ENCODE measurements at places on chromosomes 2 and 18.

DNA sequence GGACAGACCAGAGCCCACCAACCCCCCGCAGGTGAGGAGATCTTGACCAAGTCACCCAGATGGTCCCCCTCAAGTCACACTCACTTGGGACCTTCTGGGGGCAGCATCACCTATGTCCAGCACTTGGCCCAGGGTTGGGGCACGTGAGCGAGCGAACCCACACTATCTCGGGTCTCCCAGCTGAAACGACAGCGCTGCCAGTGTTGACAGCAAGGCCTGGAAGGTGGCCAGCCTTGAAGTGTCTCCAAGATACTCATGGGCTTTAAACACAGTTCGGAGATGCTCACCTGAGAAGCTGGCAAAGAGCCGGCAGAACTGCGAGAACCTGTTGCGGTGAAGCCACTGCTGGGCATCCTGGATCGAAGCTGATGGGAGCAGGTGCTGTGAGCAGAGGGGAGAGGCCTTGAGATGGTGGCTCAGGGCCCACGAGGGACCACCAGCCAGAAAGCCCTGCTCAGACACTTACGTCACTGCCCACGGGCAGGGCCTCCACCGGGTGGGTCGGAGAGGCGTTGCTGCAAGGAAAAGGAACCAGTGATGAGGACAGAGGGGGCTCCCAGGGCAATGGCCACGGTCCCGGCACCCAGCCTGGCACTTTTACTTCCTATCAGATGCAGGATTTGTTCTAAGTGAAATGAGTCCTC lies 47.5 kb downstream of the TFCP2L1 start:
- no peak for DNase-seq

DNA sequence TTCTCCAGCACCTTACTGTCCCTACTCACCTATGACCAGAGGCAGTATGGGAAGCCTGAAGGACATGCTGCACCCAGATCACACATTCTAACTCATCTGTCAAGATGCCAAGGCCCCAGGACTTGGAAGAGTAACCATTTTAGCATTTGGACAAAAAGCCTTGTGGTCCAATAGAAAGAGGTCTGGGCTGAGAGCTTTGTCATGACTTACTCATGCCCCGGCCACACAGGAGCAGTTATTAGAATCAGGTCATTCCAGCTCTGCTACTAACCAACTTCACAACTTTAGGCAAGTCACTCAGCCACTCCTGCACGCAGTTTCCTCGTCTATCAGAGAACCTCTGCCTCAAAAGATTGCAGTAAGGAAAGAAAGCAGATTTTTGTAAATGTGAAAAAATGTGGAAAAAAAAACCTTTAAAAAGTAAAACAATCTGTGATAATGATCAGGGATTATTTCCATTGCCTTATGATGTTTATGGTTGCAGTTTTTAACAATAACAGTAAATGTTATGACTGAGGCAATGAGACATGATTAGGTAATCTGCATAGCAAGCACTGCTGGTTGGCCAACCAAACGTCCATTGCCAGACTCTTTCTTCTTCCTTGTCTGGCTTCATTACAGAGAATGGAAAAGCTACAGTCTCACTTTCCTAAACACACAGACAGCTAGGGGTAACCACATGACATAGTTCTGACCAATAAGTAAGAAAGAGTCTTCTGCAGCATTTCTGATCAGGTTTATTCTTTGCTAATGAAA lies 255.4 kb upstream of the CHAC2 start:
- no peak for DNase-seq

DNA sequence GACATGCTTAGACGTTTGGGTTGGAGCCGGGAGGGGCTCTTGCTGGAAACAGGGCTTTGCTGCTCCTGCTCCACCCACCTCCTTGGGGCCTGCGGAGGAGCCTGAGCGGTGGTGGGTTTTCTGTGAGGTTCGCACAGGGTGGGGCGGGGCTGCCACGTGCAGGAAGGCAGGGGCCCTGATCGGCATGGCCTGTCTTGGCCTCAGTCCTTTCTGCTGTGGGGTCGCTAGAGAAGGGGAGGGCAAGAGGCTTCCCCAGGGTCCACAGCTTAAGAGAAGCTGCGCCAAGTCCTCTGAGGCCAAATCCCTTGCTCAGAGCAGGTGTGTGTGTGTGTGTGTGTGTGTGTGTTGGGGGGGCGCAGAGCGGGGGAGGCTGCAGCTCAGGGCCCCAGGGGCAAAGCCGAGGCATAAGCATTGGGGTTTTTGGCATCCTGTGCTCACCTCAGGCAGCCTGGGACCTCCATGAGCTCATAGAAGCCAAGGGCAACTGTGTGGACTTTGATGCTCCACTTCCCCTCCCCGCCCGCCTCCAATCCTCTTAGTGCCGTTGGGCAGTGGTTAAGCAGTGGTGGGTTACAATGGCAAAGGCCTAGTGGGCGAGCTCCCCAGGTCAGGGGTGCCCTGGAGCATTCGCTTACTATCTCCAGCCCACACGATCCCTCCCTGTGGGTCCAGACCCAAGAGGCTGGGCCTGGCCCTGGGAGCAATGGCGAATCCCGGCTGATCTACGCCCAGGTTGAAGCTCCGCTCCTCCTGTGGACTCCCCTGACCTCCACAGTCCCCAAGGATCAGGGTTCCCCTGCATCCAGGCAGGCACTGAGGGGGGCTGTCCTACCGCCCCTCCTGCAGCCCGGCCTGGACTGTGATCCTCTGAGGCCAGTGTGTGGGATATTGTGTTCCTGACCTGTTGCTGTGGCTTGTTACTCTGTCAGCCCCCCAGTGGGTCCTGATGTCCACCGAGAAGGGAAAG lies 28.9 kb downstream of the TOGARAM2 start:
- no peak for DNase-seq

- no peak for DNase-seq
These were observed 110.7 kb downstream of the NFATC1 start for GRCh38 chr18:79506191-79507075.

DNA sequence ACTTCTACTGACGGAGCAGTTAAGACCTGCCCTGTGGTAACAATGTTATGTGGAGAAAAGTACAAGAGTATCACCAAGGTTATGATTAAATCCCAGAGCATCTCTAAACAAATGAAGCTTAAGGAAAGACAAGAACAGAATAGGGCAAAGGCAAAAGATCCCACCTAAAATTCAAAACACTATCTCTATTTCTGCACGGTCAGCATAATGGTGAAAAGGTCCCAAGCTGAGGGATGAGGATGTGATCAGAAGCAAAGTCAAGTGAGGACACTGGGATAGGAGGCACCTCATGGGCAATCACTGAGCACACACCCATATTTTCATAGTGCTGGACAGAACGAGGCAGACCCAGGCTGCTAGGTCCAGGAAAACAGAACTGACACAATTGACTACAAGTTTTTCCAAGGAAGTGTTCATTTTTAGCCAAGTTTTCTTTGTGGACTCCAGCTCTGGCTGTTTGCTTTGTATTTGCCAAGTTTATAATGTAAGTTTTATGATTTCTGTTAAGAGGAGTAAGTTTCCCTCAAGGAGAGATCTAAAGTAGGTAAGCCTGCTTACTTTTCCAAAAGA lies 77.8 kb downstream of the NCKAP5 start:
- DNase-seq = no peak

DNA sequence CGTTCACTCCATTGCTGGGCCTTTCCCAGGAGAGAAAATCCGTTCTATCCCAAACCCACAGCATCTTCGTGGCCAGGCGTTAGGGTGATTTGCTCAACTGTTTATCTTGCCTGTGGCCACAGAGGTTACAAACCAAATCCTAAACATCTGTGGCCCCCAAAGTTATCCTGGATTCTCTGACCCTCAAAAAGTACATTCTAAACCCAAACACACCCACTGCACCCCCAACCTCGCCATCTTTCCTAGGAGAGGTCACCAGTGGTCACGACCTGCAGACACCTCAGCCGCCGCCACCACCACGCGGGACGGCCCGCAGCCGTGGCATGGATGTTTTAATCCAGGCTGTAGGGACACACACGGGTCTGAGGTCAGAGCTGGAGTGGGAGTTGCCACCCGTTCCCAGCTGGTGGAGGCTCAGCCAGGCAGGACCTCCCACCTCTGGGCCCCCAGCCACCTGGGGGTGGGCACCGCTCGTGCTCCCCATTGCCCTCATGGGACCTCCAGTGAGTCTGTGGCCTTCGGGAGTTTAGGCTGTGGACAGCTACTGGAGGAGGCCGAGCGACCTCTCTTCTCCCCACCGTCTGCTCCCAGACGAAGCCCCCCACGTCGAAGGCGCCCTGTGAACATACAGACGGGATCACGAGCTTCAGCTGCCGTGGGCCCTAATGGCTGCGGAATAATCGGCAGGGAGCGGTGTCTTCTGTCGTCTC lies 72.0 kb downstream of the KCNG2 start:
- no peak for DNase-seq

DNA sequence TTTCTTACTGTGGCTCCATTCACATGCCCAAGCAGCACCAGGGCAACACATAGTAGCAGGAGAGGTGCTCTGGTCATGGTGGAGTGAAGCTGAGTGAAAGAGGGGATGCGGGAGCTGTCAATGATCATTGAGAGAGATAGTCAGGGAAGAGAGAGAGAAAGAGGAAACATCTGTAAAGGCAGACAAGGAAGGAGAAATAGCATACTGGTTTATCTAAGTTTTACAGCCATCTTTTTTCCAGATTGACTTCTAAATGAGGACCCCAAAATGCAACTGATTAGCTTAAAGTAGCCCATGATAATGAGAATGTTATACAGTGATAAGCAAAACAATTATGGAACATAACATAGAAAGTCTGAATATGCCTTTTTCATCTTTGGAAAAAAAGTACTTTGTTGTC lies at the start of gene C2orf66:
Gene C2orf66, minus strand, starts transcription at position 96 of the 400 bp plus-strand sequence. Its CDS starts 19 bp downstream, at position 77.
- no peak for DNase-seq

- no peak for DNase-seq
These were observed 73.0 kb upstream of the RIOK3 start for GRCh38 chr18:23380001-23380550.

GRCh38 chr2:145652036-145652435 lies 1132.1 kb upstream of the ZEB2 start:
- no peak for DNase-seq

DNA sequence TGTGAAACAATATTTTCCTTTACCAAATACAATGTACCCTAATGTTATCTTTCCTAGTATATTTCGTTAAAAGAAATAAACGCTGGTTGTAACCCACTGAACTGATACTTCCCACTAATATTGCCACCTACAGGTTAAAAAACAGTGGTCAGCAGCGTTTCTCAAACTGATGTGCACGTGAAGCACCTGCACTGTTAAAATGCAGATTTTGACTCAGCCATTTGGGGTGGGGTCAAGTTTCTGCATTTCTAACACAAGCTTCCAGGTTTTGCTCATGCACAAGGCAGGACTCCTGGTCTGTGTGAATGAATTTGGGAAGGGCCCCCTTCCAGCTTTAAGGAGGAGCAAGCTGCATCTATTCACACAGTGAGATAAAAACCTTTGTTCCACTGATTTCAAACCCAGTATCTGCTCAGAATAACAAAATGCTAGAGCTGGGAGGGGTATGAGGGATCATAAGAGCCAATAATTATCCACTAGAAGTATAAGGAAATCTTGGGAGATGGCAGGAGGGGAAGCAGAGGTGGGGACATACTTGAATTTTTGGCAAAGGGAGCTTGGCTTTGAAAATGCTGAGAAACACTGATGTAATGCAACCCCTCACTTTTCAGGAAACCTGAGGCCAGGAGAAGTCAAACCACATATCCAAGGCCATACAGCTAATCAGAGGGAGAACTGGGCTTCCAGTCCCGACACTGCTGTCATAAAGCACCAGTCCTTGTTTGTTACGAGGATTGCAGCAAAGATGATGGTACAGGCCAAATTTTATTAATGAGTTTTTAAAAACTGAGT lies 116.2 kb downstream of the RBMS1 start:
- DNase-seq = no peak

GRCh38 chr2:204049635-204050034 lies 113.1 kb downstream of the ICOS start:
- DNase-seq = no peak

- DNase-seq = no peak
These were observed 326.7 kb downstream of the AGAP1 start for GRCh38 chr2:235820571-235820970.

DNA sequence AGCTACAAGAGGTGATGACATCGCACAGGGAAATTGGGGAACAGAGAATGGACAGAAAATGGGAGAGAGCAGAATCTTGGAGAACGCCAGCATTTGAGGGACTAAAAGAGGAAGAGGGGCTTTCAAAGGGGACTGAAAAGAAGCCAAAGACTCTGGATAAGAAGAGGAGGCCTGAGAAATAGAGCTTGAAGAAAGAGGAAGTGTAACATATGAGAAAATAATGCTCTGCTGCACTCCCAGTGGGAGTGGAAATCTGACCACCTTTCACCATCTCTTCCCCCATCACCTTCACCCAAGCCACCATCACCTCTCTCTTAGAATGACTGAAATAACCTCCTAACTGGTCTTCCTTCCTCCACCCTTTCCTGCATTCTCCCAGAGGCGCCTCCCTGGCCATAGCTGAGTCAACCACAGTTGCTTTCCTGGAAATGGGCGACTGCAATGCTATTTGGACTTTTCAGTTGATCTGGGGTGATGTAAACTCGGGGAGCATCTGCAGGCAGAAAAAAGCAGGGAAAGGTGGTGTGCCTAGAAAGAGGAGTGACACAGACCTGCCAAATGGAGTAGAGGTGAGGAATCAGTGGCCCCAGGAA lies 16.8 kb downstream of the CXCR1 start:
- DNase-seq = no peak

DNA sequence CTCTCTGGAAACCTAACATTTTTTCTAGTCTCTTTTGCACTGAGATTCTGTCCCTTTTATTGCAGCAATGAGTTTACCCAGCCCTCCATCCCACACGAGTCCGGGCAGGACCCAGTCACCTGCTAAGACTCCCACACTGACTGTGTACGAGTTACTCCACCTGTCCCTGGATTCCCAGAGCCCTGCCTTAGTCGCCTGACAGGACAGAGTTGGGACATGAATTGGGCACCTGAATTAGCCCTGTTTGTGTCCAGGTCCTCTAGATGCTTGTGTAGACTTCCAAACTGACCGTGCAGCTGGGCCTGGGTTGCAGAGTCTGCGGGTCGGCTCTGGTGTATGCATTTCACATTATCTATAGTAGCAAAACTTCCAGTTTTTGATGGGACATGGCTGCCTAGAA lies 238.7 kb downstream of the VAPA start:
- DNase-seq = no peak

GRCh38 chr2:133856678-133857077 lies 288.4 kb upstream of the NCKAP5 start:
- no peak for DNase-seq

DNA sequence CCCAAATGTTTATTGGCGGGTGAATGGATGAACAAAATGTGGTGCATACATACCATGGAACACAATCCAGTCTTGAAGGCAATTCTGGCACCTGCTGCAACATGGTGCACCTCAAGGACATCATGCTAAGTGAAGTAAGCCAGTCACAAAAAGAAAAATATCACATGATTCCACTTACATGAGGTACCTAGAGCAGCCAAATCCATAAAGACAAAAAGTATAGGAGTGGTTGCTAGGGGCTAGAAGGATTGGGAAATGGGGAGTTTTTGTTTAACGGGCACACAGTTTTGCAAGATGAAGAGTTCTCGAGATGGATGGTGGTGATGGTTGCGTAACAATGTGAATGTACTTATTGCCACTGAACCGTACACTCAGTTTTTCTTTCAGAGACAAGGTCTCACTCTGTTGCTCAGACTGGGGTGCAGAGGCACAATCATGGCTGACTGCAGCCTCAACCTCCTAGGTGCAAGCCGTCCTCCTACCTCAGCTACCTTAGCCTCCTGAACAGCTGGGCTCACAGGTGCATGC lies 90.9 kb upstream of the CERS6 start:
- no peak for DNase-seq
